ENCODE measurements at places on chromosomes 6 and 20.

DNA sequence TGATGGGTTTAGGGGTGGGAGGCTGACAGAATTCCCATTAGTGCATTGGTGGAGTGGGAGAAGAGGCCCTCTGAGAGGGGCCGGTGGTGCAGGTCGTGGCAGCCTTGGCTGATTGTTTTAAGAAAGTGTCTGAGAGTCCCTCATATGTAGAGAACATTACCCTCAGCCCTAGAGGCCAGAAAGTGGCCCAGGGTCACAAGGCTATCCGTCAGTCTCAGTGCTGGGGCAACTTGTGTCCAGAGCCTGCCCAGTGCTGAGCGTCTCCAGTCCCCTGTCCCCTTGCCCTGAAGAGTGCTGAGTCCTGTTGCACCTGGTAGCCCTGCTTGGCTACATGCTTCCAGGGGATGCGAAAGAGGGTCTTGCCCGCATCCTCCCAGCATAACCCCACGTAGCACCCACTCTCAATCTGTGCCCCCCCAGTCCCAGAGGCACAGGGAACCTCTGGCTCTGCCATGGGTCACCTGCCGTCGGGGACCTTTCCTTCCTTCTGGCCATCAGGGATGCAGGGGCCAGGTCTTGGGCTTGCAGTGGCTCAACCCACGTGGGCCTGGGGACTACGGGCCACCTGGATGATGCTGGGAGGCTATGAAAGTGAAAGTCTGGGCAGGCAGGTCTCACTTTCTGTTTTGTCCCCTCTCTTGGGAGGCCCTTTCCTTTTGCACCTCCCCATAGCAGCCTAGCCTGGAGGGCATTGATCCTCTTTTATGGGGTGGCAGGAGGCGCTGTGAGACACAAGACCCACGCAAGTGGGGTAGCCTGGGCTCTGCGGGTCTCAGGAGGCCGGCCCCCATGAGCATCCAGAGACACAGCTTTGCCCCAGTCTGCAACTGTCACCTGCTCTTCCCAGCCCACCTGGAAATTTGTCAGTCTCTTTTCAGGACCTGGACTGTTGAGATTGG, 12.2 kb downstream of the DUSP15 start:
- DNase-seq = no peak

DNA sequence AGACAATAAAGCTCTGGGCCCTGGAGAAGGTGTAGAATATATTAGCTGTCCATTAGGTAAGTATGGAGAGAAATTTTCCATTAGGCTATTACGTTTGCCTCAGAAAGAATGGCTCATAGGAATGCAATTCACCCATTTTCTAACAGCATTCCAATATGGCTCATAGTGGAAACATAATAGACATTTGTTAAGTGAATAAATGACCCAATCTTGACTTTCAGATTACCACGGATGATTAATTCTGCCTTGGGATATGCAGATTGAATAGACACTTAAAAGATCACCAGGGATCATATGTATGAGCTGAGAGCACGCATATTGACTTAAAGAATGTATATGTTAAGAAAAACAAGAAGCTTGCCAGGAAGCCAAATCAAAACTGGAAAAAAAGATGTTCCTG, 209.1 kb upstream of the CDYL start:
- no peak for DNase-seq

DNA sequence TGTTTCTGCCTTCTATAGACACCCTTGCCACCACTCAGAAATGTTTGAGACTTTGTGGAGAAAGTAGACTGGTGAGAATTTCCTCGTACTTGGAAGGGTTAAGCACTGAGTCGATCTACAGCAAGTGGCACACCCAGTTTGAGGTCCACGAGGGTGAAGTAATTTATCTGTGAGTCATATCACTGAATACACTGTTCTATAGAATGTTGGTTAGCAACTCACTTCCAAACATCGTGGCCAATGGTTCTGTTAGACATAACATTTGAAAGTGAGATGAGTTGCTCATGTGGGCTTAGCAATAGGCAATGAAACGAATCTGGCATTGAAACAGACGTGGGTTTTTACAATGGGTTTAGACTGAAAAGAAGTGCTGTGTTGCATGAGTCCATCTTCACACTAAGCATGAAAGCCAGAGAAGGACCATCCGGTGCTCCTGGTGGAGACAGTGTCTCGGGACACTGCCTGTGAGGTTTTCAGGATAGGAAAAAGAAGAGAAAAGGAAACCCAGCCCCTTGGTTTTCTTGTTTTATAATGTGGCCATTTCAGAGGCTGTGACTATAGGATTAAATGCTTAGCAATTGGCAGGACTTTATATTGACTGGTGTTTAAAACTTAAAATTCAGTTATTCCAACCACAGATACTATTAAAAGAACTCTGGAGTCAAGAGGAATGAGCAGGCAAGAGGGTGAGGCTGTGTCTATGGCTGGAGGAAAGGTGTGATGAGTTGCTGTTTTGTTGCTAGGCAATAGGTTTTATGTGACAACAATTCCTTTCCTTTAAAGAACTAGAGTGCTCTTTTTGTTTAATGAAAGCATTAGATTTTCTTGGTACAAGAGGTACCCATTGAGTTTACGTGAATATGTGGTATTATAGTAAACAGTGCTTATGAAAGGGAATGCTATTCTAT, 31.0 kb upstream of the EZR start:
- no peak for DNase-seq

DNA sequence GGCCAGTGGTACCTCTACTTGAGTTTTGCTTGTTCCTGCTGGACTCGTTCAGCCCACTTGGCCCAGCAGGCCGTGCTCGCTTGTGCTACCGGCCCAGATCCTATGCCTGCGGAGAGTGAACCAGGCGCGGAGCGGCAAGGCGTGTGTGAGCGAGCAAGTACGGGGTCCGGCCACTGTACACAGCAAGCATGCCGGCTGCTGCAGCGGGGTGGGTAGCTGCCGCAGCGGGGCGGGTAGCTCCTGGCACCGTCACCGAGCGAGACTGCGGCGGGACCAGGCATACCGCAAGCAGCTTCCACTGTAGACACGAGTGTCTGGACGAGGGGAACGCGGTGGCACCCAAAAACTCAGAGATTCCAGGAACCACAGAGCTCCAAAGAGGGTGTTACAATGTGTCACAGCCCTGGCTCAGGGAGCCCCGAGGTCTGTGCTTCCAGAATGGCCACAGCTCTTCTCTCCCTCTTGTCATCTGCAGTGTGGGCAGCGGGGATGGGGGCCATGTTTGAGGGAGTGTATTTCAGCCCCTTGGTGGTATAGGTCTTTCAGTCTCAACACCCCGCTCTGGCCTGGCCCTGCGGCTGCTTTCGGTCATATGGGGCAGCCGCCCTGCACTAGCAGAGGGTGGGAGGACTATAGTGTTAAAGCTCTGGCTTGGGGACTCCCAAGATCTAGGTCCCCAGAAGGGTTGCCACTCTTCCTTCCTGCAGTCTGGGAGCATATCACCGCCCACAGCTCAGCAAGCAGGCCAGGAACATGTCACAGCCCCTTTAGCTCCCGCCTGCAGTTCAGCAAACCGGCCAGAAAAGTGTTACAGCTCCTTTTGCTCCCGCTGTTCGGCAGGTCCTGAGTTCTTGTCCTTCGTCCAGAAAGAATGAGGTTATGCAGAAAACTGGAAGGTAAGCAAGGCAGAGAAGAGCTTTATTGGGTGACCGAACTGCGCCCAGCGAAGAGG, 6.1 kb upstream of the RWDD1 start:
- DNase-seq = peak; percentile 51

- DNase-seq = no peak
Measured at GRCh38 chr6:150492507-150492906, 107.2 kb upstream of the PLEKHG1 start.

DNA sequence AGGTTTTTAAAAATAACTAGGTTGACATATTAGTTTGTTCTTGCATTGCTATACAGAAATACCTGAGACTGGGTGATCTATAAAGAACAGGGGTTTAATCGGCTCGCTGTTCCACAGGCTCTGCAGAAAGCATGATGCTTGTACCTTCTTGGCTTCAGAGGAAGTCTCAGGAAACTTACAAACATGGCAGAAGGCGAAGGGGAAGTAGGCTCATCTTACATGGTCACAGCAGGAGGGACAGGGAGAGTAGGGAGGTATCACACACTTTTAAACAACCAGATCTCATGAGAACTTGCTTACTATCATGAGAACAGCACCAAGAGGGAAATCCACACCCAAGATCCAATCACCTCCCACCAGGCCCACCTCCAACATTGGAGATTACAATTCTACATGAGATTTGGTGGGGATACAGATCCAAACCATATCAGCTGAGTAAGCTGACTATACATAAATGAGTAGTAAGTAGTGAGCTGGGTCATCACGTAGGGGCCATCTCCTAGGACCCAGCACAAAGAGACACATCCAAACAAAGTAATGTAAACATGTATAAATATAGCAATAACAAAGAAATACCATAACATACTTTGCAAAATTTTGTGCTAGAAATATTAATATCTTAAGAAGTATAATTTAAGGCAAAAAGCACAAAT, 31.4 kb upstream of the SIRPG start:
- no peak for DNase-seq

DNA sequence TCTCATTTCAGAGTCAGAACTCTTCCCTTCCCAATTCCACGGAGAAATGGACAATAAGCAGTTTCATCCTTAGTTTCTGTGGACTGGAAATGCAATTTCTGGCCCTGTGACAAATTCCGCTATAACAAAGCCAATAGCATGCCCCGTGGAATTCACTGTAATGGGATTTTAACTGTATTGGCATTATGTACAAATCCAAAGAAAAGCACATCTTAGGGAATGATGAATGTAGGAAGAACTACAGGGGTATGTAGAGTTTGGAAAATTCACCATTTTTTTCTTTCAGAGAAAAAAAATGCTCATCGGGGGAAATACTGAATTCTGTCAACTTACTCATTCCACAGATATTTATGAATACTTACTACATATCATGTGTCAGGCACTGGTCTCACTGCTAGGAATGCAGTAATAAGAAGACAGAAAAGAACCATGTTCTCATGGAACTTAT, 43.5 kb downstream of the KIF6 start:
- peak; percentile 43 for DNase-seq

DNA sequence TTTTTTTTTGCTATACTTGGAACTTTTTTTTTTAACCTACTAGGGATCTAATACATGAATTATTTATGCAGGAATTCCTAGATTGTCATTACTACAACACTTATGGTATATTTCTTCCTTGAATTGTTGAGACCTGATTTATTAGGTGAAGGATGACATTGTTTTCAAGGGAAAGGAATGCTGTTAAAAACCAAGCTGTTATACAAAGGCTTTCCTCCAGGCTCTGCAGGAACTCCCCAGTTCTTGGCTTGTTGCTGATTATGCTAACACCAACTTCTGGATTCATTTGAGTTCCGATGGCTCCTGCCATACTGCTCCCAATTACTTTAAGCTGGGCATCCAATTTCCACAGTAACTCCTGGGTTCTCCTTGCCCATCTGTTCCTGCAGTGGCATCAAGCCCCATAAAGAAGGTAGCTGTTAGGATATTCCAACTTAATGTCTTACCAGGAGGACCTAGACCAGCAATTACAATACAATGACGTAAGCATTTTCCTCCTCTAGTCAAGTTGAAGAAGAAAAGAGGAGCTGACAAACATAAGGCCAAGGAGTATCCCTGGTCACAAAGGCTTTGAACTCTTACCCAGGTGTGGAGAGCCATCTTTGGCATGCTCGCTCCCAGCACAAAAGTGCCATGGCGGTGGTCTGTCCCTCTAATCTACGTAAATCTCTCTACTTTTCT, 215.9 kb upstream of the AGPAT4 start:
- no peak for DNase-seq

- no peak for DNase-seq
Measured at GRCh38 chr6:70162972-70163371, 139.9 kb downstream of the COL9A1 start.

- DNase-seq = peak; percentile 16
Measured at GRCh38 chr6:41462033-41462432, 84.1 kb upstream of the FOXP4 start.

GRCh38 chr20:63363981-63364561, 2.9 kb upstream of the CHRNA4 start:
- no peak for DNase-seq

- peak; percentile 77 for DNase-seq
Measured at GRCh38 chr6:107488875-107489635, 862 bp upstream of the SOBP start.

DNA sequence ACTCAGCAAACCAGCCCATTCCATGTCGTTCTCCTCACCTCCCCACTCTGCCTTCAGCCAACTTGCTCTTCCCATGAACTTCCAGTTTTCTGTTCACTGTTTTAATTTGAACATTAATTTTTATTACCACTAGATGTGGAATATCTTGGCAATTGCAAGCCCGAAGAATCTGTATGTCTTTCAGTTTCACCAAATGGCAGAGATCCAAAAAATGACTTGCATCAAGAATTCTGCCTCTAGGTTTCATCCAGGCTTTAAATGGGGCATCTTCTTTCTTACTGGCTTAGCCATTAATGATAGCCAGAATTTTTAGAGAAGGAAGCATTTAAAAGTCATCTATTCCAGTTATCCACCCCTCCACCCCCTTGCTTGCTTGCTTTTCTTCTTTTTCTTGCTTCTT, 39.0 kb downstream of the CAP2 start:
- no peak for DNase-seq

GRCh38 chr20:63694584-63695423, 1.6 kb upstream of the TNFRSF6B start:
- peak; percentile 25 for DNase-seq

DNA sequence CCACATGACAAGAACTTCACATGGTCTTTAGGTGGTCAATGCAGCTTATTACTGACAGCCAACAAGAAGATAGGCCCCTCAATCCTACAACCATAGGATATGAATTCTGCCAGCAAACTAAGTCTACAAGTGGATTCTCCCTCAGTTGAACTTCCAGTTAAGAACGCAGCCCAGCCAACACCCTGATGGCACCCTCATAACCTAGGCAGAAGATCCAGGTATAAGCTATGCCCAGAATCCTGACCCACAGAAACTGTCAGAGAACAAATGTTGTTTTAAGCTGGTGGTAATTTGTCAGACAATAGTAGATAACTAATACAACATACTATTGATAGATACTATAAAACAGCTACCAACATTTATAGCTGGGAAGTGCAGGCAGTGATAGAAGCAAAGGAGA, 38.8 kb downstream of the ATG5 start:
- DNase-seq = no peak

DNA sequence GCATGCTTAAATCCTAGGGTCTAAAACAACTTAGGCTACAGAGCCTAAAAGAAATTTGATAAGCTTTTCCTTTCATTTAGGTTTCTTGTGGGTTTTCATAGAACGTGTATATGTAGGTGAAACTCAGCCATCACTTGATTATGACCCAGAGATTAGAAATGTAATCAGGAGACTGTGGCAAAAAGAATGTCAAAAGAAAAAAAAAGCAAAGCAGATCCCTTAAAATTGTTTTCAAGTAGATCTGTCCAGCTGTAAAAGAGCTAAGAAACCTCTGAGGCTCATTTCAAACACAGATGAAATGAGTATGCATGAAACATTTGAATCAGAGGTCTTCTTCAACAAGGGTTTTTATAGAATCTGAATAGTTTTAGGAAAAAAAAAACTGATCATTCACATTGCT, 341.3 kb upstream of the PRDM1 start:
- no peak for DNase-seq

DNA sequence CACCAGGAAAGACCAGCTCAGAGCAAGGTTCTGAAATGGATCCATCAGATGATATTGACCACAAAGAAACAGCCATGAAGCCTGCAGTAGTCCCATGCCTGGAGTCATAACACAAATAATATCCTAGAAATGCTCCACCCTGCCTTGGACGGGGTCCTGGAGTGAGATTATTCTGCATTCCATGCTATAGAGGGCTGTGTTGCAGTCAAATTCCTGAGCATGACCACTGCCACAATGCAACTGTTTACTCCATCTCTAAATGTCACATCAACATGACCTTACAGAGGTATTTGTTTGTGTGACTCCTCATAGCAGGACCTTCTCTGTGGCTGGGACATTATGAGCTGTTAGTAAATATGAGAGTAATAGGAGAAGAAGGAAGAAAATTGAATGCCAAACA, 257.5 kb upstream of the TCF21 start:
- DNase-seq = peak; percentile 30
